ENCODE measurements at places on chromosomes 11 and 22.

DNA sequence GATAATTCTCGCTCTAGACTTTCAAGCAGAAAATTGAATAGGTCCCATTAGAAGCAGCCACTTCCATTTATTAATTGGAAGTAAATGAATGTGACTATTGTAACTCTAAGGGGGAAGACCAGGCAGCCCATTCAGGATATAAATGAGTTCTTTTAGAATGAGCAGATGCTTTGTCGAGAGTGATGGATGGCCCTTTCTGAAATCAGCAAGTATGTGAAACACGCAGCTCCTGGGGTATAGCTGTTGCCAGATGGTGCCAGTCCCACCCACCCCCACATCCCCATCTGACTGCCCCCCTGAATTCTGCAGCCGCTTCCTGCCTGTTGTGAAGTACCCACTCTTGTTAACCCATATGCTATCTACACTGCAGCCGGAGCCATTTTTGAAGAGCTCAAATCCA is 3.7 kb downstream of the SLC15A3 start:
- DNase-seq: no peak

DNA sequence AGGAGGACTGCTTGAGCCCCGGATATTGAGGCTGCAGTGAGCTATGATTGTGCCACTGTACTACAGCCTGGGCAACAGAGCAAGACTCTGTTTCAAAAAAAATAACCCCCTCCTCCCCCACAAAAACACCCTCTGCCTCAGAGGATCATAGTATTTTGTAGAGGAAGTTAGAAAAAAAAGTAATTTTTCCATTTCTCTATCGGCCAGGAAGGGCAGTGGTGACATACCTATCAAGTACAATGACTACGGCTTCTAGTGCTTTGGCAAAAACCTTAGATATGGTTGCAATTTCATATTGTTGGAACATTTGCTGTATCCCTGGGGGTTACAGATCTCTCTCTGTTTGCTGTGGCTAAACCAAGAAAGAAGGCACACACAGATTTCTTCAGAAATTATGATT is 28.9 kb downstream of the C2CD3 start:
- no peak for DNase-seq

DNA sequence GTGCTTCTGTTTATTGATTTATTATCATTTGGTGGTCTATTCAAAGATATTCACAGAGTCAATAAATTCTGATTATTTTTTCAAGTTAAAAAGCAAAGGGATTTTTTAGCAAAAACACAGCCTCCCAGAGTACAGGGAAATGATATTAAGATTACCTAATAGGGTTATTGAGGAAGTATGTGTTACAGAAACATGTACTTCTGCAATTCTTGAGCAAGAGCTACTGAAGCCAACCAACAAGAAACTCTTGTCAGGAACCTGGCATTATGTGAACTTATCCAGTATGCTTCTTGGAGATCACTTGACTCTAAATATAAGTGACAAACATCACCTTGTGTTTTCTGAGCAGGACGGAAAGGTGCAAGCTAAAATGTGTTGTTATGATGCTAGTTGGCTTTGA is 42.0 kb upstream of the CARD18 start:
- DNase-seq: no peak

GRCh38 chr22:23925020-23925606 is 30.9 kb downstream of the MIF start:
- DNase-seq: no peak

GRCh38 chr11:76794371-76795289 is 11.5 kb downstream of the TSKU start:
- DNase-seq: no peak
